ENCODE measurements at places on chromosomes 4 and X. TPM values are rescaled to one million over a fixed set of nuclear protein-coding genes. Genes with fewer than 3 reads are reported as not detected.

- no peak for DNase-seq
Observed at GRCh38 chr4:120000591-120001296, 65.9 kb downstream of the MAD2L1 start.

DNA sequence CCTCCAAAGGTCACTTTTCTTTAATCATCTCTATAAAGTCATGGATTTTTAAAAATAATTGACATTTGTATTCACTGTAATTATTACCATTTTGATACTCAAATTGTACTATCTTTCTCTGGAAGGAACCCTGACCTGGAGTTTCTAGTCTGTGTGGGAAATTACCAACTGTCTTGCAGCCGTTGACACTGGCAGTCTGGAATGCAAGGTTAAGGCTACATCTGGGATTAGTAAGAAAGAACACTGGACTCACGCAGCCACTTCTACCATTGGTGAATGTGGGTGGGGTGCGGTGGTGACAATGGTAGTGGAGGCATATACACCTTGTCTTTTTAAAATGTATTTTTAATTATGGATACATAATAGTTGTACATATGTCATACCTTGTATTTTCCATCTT is 40.9 kb downstream of the EGF start:
- DNase-seq = no peak

DNA sequence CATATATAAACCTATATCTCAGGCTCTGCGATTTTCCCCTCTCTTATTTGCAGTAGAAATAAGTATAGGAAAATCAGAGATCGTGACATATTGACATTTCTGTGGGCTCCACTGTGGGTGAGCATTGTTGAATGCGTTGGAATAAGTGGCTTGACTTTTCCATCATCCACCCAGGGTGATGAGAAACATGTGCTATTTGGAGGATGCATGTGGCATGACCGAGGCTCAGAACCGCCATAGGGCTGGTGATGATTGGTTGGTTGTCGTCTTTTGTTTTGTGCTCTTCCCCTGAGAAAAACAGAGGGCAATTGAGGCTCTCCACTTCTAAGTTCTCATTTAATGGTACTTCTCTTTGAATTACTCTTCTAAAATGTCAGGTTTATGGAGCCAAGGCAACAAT is 140.1 kb downstream of the MXRA5 start:
- DNase-seq = no peak

DNA sequence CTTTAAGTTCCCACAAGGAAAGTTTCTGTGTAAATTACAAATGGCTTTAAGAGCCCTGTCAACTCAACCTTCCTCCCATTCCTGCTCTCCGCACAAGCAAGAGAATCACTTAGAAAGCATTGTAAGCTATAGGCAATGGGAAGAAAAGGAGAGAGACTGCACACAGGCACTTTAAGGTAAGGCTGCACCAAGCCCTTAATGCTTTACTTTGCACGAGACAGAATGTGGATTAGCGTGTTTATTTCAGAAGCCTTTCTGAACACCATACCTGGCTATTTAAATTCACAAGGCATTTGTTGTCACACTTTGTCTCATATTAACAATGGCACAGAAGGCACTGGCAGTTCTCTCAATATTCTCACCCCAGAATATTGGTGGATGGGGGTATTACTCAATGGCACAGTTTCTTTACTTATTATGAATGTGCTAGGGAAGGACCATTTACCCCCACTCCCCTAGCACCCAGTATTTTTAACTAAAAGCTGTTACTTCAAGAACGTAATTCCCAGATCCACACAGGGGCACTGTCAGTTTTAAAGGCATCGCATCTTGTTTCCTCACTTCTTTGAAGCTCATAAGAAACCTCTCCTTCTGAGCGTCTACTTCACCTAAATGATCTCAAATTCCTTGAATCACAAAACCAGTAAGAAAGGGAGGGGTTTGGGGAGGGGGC is 150.0 kb downstream of the MAML3 start:
- no peak for DNase-seq

DNA sequence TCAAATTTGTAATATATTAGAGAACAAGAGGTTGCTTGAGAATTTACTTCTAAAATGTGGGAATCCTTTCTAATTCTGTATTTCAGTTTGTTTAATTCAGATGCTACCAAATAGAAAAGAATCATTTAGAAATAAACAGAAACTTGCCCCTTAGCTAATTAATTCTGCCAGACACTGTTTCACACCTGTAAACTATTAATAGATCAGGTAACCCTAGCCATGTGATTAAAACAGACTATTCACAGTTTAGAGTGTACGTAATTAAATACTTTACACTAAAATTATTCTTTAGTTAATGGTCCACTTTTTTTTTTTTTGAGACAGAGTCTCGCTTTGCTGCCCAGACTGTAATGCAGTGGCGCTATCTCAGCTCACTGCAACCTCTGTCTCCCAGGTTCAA is 124.0 kb downstream of the PTPN13 start:
- no peak for DNase-seq

DNA sequence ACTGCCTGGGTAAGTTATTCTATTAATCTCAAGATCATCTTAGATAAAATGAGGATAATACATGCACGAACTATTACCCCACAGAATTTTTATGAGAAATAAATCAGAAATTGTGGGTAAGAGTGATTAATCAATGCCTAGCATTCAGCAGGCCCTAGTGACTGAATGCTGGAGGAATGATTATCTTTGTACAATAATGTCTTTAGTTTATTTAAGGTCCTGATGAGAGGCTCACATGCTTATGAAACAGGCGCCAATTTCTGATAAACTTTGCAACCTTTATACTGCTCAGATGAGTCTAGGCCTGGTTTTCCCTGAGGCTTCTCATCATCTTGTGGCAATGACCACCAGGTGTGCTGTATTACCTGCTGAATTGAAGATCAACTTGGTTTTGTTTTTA is 27.8 kb upstream of the BMP2K start:
- DNase-seq = no peak

GRCh38 chr4:24956763-24957162 is 43.9 kb upstream of the CCDC149 start:
- DNase-seq = no peak

DNA sequence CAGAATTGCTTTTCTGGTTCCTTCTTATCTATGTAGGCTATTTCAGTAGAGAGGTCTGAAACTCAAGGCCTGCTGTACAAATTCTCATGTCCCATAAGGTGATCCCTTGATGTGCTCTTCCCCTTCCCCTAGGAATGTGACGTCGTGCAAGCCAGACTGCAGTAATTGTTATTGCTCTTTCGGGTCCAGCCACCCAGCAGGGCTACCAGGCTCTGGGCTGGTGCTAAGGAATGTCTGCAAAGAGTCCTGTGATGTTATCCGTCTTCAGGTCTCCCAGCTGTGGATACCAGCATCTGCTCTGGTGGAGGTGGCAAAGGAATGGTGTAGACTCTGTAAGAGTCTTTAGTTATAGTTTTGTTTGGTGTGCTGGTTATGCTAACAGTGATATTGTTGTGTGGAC is 378.7 kb downstream of the C4orf33 start:
- DNase-seq = no peak

DNA sequence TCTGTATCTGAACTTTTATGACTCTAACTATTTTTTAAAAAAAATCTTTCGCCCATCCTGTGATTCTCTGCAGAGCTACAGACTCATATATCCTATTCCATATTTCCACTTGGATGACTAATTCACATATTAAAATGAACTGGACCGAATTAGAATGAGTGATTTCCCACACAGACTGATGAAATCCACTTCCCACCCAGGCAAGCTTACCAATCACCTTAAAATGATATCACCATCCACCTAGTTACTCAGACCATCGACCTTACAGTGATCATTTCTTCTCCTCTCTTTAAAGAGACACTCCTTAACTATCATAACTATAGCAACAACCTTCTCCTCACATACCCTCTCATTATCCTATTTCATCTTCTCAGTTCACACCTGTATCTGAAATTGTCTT is 34.1 kb upstream of the GUCY1B1 start:
- no peak for DNase-seq

GRCh38 chrX:132394591-132394990 is 94.2 kb downstream of the MBNL3 start:
- DNase-seq = no peak

Gene SFRP2
- 38.2 TPM for total RNA-seq

Gene GDPD2
- not detected for total RNA-seq

Gene KANTR
- 10.2 TPM for total RNA-seq

All from mesenteric fat pad (tissue), 1 donor.